Effector memory CD4-positive, alpha-beta T cell (primary cell): ENCODE measurements at places on chromosomes 11 and 22.

- DNase-seq = no peak
Observed at GRCh38 chr22:21100149-21101032, 54.6 kb downstream of the LRRC74B start.

DNA sequence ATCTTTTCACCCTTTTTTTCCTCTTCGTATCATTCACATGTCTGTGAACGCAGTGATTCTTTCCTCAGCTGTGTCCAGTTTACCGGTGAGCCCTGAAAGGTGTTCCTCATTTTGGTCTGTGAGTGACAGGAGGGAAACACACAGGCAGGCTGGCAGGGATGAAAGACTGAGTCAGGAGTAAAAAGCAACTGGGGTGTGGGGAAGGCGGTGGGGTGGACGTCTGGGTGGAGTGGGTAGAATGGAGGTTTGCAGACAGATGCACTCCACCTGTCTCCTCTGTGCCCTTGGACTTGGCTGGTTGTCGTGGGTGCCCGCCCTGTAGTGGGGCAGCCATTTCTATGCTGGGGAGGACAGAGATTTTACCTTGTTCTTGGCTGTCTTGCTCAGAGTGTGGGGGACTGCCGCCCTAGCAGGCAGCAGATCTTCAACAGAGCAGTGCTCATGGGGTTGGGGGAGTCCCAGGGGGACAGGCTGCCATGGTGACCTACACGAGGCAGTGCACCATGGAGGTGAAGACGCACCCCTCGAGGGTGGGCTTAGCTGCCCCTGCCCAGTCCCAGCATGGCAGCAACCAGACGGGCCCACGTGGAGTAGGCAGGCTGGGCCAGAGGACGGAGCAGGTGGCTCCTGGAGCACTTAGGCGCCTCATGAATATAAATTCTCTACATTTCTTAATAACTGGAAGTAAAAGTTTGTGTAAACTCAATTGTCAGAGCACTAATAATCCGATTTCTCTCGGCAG, 603.7 kb downstream of the TBC1D22A start:
- DNase-seq = no peak

- no peak for DNase-seq
Observed at GRCh38 chr22:38417252-38418060, 37.5 kb downstream of the KCNJ4 start.

GRCh38 chr11:114318361-114318760, 22.2 kb downstream of the NNMT start:
- DNase-seq = no peak

GRCh38 chr11:124194293-124195188, 11.4 kb downstream of the OR10D3 start:
- DNase-seq = no peak

DNA sequence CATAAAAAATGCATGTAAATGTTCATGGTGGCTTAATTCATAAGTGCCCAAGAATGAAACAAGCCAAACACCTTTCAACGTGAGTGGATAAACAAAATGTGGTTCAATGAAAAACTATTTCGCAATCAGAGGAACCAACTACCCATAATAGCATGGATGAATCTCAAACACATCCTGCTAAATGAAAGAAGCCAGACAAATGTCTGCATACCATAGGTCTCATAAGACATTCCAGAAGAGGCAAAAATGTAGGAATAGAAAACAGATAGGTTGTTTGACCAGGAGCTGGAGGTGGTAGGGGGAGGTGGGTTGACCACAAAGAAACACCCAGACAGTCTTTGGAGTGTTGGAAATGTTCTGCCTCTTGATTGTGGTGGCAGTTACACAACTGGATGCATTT, 13.2 kb upstream of the OSBPL5 start:
- DNase-seq = no peak

DNA sequence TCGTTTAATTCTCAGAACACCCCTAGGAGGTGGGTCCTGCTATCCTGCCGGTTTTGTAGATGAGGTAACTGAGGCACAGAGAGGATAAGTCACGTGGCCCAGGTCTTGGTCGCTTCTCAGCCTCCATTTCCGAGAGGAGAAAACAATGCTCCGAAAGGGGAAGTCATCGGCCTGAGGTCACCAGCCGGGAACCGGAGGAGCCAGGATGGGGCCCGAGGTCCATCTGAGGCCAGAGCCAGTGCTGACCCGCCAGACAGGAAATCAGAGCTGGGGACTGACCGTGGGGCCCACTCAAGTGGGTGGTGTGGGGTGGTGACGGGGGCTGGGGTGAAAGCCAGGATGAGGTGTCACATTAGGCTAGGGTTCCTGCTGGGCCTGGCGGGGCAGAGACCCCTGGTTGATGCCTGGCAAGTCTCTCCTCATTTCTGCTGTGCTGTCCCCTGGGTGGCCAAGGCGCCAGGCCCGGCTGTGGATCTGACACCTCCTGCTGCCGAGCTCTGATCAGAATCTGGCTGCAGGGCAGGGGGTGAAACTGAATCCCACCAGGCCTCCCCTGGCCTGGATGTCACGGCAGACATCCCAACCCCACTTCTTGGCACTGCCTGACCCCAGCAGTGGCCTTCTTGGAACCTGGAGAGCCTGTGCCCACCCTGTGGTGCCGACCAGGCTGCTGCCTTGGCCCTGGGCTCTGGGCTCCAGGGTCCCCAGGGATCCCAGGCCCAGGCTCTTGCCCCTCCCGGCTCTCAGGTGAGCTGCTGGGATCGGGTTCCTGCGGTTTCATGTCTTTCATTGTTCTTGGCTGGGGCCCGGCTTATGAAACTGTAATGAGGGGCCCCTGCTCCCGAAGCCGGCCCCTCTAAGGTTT, 12.0 kb downstream of the TRIOBP start:
- DNase-seq = no peak
